ENCODE measurements at places on chromosomes 2 and 18.

DNA sequence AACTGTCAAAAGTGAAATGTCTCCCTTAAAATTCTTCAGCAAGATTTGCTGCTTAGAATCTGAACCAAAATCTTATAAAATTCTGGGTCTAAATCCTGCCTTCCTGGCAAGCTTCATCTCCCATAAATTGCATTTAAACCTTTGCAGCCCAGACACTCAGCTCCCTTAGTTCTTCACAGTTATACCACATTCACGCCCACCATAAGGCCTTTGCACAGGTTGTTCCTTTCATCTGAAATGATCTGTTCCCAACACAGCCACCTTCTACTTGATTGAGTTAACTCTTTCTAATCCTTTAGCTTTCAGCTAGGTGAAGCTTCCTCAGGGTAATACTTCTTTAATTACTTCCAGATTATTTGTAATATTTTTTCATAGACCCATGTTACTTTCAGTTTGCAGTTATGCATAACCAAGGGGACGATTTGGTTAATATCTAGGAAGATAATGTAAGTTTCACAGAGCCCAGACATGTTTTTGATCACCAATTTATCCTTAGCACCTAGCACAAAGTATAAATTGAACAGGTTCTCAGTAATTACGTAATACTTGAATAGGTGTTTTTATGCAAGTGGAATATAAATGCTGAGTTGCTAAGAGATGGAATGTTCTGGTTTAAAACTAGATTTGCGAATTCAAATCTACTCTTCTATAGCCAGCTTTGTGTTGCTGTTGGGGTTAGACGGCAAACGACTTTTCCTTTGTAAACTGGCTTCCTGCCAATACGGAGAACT lies 779.7 kb upstream of the PKDCC start:
- no peak for DNase-seq

- DNase-seq: no peak
Observed at GRCh38 chr18:79422022-79422782, 26.5 kb downstream of the NFATC1 start.

- no peak for DNase-seq
Observed at GRCh38 chr2:60353406-60353800, 200.1 kb downstream of the BCL11A start.

GRCh38 chr2:185279999-185280398 lies 458.6 kb upstream of the FSIP2 start:
- DNase-seq: no peak

DNA sequence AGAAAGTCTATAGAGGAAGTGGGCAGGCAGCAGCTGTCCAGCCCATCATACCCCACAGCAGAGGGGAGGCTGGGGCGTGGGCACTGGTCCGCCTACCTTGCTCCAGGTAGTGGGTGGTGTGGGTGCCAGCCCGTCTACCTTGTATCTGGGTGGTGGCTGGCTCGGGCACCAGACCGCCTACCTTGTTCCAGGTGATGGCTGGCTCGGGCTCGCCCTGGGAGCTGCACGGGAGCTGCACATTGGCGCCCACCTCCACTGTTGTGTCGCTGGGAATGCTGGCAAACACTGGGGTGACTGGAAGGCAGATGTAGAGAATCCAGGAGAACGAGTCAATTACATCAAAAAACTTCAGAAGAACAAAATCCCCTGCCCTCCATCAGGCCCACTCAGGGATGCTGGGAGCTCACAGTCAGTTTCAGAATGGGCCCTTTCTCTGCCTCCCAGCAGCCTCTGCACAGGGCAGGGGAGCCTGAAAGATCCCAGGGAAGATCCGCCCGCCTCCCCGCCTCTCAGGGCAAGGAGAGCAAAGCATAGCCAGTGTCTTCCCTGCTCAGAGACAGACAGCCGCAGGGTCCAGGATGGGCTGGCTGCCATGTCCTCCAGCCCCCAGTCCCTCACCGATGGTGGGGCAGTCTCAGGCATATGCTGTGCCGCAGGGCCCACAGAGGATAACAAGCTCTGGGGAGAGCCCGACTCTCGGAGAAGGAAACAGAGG lies 82.3 kb downstream of the PXDN start:
- no peak for DNase-seq

- no peak for DNase-seq
Observed at GRCh38 chr18:46315161-46315560, 211.0 kb downstream of the HAUS1 start.

DNA sequence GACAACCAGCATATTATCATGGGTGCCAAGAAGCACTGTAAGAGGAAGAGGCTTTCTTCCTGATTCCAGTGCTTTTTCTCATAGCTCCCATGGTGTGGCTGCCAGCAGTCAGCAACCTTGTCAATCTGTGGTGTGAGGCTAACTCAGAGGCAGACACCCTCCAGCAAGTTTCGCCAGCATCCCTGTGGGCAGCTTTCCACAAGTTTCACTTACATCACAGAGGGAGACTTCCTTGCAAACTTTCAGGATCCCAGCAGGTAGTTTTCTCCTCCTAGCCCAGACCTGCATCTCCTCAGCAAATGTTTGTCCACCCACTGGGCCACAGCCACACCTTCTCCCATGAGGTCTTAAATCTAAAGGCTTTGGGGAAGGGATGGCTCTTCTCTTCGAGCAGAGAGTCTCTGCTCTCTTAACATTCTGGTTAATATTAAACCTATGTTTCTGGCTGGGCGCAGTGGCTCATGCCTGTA lies 9.1 kb downstream of the DNAH7 start:
- no peak for DNase-seq

DNA sequence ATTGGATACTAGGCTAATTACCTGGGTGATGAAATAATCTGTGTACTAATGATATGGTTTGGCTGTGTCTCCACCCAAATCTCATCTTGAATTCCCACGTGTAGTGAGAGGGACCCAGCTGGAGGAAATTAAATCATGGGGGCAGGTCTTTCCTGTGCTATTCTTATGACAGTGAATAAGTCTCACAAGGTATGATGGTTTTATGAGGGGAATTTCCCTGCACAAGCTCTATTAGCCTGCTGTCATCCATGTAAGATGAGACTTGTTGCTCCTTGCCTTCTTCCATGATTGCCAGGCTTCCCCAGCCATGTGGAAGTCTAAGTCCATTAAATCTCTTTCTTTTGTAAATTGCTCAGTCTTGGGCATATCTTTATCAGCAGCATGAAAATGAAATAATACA lies 394.1 kb upstream of the SYT4 start:
- DNase-seq: no peak

- DNase-seq: no peak
Observed at GRCh38 chr2:122780251-122780650, 1024.8 kb downstream of the TSN start.

- no peak for DNase-seq
Observed at GRCh38 chr2:217398860-217399259, 539.0 kb upstream of the TNP1 start.

DNA sequence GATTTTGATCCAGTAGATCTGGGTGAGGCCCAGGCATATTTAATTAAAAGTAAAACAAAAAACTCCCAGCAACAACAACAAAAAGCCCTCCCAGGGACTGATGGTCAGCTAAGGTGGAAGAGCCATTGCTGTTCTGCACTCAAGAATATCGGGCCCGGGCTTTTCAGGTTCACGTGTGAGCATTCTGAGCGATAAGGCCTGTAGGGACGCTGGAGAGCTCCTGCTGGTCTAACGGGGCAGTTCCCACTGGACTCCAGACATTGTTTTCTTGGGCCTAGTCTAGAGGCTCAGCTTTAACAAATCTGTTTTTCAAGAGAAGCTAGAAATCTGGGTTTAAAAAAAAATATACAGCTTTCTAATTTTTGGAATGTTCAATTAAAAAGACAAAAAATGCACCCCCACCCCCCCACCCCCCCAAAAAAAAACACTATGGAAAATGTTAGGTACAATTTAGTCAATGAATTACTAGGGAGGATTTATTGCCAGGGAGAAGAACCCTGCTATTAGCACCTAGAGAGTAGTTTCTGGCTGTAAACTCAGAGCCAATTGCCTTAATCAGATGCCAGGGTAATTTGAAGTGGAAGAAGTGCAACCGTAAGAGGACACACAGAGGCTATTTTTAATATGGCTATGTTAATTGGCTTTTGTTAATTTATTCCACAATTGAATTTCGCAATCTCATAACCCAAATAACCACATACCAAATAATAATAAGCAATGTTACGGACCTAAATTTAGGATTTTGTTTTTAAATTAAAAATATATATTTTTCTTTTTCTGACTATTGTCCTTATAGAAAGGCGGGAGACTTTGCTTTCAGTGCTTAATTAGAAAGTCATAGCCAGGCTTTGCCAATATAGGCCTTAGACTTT lies 78.9 kb downstream of the MAP4K4 start:
- DNase-seq: no peak

GRCh38 chr2:217568289-217568971 lies 434.4 kb downstream of the TNS1 start:
- DNase-seq: no peak

DNA sequence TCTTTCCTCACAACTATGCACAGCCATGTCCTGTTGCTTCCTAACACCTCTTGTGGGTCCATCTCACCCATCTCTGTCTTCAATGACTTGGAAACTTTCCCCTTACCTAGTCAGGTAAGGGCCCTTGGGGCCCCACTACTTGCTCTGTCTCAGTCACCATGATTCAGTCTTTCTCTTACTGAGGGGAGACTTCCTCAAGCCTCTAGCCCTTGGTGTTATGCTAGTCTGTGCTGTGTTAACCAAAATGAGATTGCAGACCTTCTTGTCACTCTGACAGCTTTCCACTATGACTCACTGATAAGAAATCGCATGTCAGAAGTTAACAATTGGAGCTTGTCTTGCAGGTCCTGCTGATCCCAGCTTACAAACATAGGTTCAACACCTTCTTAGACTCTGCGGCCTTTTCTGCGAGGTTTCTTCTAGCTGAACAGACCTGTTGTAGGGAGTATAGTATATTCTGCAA lies 65.3 kb downstream of the WDR75 start:
- no peak for DNase-seq

DNA sequence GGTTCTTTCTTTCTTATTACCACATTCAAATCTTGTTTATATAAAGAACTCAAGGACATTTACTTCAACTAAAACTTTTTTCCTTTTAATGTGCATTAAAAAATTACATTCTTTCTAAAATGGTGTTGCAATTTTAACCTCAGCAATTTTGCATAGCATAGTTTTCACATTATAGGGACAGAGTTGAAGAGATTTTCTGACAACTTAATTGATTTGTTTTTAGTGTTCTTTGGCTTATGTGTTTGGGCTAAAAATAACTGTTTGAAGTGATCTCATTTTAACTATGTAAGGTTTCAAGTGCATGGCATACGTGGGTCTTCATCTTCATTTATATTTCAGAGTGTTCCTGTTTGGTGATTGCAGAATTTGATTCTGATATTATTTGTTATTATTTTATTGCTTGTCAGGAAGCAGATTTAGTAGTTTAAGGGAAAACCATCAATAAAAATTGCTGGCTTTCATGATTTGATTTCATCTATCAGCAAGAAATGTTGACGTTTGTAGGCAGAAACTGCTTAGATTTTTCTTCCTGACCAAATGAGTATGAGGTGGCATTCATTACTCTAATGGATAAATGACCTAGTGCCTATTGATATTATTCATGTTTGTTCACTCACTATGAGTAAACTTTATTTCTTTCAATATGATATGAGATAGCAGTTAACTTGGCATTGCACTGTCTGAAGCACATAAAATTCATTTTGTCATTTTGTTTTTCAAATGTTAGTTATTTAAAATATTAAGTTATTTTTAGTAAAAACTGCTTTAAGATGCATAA lies 398.4 kb downstream of the NUP35 start:
- DNase-seq: no peak

DNA sequence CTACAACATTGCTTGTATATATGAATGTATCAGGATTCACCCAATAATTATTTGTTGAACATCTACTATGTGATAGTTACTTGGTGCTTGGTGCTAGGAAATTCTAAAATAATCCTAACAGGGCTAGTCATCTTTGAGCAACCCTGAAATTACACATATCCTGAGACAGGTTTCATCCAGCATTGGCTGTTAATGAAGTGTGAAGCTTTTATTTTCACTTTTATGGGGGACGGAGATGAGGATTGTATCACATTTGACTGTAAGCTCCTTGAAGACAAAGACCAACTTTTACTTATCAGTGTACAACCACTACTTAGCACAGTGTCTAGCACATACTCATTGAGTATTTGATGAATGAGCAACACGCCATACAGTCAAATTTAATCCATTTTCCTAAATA lies 6.8 kb upstream of the GALM start:
- no peak for DNase-seq

DNA sequence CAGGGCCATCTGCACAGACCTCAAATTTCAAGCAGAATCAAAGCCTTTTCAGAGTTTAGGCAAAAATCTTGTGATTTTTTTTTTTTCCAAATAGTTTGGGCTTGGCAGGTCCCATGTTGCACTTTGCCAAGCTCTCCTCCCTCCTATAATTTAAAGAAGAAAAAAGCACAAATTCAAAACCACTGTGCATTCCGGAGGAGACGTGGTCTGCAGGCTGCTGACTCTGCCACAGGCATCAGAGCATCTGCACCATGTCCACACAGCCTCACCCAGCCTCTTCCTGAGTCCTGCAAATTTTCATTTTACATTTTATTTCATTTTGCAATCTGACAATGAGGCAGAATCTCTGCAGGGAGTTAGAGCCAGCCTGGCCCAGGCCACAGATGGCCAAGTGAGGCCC lies 15.7 kb upstream of the GPC1 start:
- DNase-seq: no peak

DNA sequence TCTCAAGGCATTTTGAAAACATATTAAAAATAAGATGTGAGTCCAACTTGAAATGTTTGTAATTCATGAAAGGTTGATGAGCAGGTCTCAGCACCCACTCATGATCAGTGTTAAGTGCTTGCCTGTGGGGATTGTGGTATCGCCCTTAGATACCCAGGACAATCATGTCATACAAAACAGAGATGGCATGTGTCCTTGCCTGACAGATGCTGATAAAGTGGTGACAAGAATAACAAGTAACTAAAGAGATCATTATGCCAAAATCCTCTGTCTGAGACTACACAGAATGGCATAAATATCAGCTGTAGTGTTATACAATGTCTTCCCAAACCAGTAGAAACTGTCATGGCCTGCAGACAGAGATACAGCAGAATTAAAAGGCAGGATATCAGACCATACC lies 930.3 kb downstream of the SUCLG1 start:
- DNase-seq: no peak

- DNase-seq: no peak
Observed at GRCh38 chr2:206125901-206126300, 33.3 kb downstream of the NDUFS1 start.

DNA sequence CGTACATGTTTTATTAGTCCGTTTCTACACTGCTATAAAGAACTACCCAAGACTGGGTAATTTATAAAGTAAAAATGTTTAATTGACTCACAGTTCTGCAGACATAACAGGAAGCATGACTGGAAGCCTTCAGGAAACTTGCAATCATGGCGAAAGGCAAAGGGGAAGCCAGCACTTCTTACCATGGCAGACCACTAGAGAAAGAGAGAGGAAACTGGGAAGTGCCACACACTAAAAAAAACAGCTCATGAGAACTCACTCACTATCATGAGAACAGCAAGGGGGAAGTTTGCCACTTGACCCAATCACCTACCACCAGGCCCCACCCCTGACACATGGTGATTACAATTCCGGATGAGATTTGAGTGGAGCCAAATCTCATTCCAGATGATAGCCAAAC lies 466.2 kb downstream of the IRS1 start:
- DNase-seq: no peak

All from stimulated activated CD4-positive, alpha-beta T cell treated with anti-CD3 and anti-CD28 coated beads, Interleukin-2, amount 100 ng/mL, for 48 hours (primary cell).